ENCODE measurements at places on chromosomes 6 and 20.

- DNase-seq: no peak
Measured at GRCh38 chr20:15703171-15703911, 869.9 kb downstream of the KIF16B start.

GRCh38 chr6:32396028-32396427, 11.0 kb downstream of the BTNL2 start:
- no peak for DNase-seq

DNA sequence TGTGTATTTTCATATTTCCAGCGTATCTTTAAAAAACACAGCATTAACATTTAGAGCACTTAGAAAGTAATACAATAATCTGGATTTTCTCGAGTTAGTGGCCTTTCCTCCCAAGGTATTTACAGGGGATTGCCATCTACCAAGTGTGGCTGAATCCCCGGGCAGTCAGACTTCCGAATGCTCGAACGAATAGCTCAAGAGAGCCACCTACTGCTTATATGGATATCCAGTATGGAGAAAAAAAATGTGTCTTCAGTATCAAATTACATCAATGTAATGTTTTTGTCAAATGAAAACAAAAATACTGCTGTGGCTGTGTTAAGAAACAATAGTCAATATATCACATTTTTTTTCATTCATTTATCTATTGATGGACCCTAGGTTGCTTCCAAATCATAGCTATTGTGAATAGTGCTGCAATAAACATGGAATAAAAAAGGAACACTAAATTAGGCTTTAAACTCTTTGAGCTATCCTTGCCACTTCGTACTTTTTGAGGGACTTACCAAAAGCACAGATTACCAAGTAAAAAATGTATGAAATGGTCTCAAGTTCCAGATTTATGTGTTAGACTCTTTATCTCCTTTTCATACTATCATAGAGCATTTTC, 654.5 kb upstream of the PTCHD4 start:
- no peak for DNase-seq

- no peak for DNase-seq
Measured at GRCh38 chr6:132380358-132381029, 20.8 kb downstream of the MOXD1 start.

DNA sequence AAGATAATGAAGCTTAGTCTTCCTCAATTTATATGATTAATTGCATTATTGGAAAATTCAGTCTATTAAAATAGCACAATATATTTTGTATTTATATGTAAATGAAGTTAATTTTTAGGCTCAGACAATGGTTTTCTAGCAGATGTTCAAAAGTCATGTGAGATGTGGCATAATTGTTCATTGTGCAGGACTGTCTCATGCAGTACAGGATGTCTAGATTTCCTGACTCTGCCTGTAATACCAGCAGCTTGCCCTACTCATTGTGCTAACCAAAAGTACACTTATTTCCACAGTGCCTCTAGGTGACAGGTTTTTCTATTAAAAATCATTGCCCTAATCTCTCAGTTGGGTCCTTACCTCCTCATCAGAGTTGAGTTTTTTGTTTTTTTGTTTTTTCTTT, 12.4 kb downstream of the RALGAPB start:
- no peak for DNase-seq

GRCh38 chr6:6748001-6748400, 159.5 kb downstream of the LY86 start:
- no peak for DNase-seq

- DNase-seq: no peak
Measured at GRCh38 chr6:92044312-92044711, 1375.0 kb downstream of the EPHA7 start.

DNA sequence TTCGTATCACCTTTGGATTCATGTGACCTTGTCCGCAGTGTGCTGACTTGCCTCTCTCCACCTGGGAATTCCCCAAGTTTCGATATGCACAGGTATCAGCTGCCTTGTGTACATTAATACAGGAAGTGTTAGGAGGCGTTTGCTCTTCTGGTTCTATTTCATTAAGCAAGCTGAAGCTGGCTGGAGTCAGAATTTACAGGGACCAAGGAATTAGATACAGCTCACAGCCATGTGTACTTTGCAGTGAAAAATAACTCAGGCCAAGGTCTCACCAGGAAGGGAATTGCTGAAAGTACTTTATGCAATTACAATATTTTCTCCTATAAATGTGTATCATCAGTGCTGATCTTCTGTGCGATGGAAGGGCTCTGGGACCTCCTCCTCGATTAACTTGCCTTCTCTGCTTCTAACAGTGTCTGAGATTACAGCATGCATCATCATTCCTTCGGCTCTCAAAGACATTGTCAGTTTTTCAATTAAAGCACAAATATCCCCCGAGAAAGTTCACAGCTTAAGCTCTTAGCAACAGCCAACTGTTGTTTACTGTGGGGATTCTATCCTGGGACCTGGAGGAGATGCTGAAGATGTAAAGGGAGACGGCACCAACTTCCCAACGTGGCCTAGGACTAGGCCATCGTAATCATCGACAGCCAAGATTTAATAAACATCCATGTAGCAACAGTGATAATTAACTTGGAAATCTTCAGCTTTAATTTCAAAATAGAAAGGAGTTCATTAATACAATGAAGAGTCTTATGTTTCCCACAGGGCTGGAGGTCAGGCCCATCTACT, 13.8 kb upstream of the TIAM2 start:
- DNase-seq: no peak

GRCh38 chr20:37969949-37970855, 63.1 kb downstream of the TTI1 start:
- DNase-seq: no peak

DNA sequence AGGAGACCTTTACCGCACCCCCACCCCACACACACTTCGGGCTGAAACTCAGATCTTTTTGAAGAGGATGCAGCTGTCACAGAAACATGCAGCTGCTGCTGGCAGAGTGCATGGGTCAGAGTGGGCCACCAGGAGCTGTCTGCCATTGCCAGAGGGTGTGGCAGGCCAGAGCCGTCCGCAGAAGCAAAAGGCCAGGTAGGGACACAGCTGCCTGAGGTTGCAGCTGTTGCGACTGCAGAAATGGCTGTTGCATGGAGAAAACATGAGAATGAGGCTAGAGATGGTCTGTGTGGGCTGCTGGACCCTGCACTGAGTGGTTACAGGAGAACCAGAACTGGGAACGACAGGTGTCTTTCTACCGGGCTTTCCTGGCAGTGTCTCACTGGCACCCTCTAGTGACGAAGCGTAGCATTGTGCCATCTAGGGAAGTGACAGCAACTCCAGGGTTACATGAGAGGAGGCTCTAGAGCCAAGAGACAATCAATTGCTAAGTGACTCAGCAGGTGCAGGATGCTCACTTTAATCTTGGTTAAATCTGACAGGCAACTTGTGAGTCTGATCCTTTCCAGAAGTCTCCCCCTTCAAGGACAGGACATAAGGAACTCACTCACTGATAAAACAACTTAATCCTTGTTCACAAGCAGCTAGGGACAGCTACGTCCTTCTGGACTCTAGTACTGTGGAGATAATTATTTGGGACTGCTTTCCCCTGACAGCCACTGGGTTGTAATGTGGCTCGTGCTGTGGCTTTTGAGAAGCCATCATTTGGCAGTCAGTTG, 29.1 kb upstream of the SERPINB9 start:
- DNase-seq: peak; percentile 91

- DNase-seq: no peak
Measured at GRCh38 chr6:145673504-145673903, 61.8 kb downstream of the EPM2A start.

DNA sequence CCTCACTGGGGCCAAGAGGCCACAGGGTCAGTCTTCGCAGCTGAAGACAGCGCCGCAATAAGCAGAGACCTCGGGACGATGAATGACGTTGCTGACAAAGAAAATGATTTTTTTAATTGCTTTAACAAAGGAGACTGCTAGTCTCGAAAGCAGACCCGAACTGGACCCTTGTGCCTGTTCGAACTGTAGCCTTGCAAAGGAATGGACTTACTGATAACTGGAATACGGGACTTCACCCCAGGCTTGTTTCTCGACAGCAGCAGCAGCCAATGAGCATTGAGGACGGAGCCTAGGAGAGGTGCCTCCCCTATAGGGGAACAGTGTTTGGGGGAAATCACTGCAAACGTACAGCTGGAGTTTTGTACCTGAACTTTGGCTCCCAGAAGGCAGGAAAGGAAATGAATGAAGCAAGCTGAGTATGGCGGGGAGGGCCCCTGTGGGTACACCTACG, 1.3 kb upstream of the TAF4 start:
- peak; percentile 38 for DNase-seq

- DNase-seq: peak; percentile 92
Measured at GRCh38 chr6:31827286-31828079, at the start of gene HSPA1B. HSPA1B (plus strand) TSS chr6:31827738; CDS start chr6:31827951, 213 bp downstream.

DNA sequence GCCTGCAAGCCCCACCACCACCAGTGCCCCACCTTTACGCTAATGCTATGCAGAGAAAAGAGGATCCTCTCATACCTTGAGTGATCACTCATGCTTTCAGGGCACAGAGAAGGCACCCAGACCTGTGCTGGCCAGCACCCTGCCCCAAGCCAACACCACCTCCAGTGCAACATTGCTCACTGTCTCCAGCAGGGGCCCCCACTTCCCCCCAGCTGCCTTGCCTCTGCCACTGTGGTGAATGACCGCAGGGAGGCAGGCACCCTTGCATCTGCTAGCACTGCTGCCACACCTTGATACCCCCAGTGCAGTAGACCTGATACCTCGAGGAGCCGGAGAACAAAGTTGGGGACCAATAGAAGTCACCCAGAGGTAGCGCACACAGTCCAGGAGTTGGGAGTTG, 139.2 kb upstream of the PLN start:
- no peak for DNase-seq

GRCh38 chr20:60565083-60565482, 606.9 kb downstream of the CDH26 start:
- DNase-seq: no peak

- DNase-seq: peak; percentile 48
Measured at GRCh38 chr6:30006170-30007131, 54.6 kb upstream of the POLR1H start.

DNA sequence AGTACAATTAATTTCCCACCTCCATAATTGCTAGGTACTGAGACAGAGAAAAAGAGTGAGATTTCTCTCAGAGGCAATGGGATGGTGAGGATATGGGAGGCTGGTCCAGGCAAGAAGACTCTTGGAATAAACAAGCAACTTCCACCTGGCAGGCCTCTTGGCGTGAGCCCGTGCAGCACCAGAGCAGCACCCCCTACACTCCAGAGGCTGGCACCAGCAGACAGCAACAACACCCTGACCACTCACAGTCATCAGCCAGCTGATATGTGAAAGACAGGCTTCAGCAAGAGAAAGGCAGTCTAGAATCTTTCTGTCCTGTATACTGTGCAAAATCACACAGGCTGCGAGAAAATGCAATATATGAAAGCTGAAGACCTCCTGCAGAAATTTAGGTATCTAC, 59.7 kb downstream of the KIF13A start:
- no peak for DNase-seq

- DNase-seq: no peak
Measured at GRCh38 chr6:158751224-158751623, 67.9 kb downstream of the EZR start.

GRCh38 chr20:8076306-8077136, 55.5 kb upstream of the PLCB1 start:
- no peak for DNase-seq

GRCh38 chr6:36827261-36828079, 11.8 kb downstream of the CPNE5 start:
- peak; percentile 52 for DNase-seq

GRCh38 chr6:13536796-13537526, 37.4 kb upstream of the SIRT5 start:
- DNase-seq: no peak

- DNase-seq: no peak
Measured at GRCh38 chr20:8470156-8470555, 338.1 kb downstream of the PLCB1 start.

DNA sequence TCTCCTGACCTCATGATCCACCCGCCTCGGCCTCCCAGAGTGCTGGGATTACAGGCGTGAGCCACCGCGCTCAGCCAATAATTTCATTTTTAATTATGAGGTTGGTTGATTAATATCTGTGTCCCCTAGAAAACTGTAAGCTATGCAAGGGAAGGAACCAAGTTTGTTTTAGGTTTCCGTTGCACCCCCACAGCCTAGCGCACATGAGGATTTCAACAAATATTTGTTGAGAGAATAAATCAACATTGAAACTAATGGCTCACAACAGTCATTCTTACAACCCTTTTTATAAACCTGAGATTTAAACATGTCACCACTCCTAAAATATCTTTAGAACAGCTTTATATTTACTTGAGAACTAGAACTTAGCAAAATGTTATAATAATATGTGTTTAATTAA, 114.0 kb upstream of the CARMIL1 start:
- DNase-seq: no peak

DNA sequence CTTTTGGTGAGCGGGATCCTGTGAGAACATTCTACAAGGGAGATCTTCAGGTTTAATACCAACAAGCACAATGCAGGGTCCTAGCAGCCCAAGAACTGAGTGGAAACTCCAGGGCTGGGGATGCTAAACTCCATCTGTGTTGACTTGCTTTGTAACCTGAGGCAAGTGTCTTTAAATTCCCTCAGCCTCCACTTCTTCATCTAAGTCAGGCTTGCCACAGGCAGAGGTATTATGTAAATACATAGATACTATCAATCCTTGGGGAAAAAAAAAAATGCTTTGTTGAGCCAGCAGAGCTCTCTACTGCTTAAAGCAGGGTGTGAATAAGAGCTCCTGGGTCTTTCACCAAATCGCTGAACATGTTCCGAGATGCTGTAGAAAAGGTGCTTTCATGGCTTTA, 114.2 kb upstream of the PHACTR1 start:
- DNase-seq: no peak

DNA sequence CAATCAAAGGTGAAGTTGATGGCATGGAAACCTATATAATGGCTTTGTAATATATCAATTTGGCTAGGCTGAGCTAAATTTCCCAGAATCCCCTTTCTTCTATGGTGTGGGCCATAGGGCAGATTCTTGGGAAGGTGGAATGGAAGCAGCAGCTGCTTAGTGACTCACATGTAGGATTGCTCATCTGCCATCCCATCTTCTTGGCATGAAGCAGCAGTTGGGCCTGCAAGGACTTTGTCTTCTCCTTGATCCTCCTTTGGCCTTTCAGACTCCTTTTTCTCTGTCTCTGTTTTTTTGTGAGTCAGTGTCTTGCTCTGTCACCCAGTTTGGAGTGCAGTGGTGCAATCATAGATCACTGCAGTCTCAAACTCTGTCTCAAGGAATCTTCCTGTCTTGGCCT, 52.6 kb upstream of the CEP162 start:
- DNase-seq: no peak

DNA sequence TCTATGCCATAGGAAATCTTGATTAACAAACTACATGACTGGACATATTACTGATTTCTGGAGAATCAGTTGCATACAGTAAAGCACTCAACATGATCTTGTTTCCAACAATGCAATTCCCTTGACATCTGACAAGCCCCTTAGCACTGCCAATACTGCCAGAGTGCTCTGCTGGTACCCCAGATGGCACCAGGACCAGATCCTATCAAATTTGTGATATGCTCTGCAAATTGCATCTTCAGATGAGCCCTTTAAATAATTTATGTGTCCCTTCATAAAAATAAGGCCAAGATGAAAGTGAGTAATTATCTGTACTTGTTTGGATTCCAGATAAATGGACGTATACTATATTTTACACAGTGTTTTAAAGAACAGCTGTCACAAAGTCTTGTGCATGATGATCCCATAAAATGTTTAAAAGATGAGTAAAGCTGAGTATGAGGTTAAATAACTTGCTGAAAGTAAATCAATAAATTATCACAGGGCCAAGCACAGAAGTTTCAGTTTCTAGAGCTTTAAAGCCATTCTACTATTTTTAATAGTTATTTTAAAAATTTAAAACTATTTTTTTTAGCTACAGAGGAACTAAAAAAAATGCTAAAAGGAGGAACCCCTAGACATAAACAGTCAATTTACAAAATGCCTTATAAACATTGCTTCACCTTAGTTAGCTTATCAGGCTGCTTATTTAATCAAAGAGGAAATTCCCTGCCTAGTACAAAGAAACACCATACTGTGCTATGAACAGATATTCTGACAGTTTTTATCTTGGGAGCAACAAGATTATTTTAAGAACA, 42.1 kb downstream of the NUDT3 start:
- DNase-seq: no peak
